NCI-H748 treated with DMSO at 0.1 percent for 48 hours (cell line): ENCODE measurements at places on chromosomes 13 and 19.

- DNase-seq: no peak
Observed at GRCh38 chr19:45564131-45564780, 20.3 kb downstream of the OPA3 start.

GRCh38 chr13:84466461-84466860 lies 584.2 kb upstream of the SLITRK1 start:
- no peak for DNase-seq

DNA sequence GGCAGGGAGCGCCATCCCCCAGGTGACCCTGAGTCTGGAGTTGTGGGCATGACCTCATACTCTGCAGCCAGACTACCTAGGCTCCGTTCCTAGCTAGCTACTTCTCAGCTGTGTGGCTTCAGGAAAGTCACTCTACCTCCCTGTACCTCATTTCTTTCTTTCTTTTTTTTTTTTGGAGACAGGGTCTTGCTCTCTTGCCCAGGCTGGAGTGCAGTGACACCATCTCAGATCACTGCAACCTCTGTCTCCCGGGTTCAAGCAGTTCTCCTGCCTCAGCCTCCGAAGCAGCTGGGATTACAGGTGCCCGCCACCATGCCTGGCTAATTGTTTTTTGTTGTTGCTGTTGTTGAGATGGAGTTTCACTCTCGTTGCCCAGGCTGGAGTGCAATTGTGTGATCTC lies 15.0 kb downstream of the PLIN3 start:
- DNase-seq: no peak

DNA sequence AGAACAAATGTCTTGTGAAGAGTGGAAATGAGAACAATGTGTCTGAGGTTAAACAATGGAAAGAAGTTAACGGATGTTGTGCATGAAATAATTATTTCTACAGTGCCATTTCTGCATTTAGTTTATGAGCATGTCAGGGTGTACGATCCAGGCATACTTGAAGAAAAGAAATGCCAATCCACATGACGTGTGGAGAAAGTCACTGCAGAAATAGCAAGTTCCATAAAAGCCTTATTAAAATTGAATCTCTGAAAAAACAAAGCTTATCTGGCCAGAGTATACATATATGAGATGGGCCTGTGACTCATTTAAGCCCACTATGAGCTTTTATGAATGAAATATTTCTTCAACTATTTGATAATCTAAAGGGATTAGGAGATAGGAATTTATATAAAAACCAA lies 426.1 kb downstream of the EFNB2 start:
- DNase-seq: no peak

DNA sequence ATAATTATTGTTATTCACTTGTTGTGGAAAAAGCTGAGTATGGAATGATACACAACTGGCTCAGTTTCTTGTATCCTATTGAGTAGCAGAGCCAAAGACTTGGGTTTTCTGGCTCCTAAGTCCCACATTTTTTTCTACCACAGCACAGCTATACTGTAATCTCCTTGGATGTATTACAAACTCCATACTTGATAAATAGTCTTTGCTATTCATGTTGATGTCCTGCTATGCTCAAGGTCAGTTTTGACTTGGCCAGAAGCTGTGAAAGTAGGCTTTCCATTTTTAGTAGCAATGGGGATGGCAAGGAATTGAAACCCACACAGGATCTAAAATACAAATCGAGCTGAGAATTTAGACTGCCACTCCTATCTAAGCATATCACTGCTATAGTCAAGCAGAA lies 79.1 kb downstream of the B3GLCT start:
- no peak for DNase-seq

DNA sequence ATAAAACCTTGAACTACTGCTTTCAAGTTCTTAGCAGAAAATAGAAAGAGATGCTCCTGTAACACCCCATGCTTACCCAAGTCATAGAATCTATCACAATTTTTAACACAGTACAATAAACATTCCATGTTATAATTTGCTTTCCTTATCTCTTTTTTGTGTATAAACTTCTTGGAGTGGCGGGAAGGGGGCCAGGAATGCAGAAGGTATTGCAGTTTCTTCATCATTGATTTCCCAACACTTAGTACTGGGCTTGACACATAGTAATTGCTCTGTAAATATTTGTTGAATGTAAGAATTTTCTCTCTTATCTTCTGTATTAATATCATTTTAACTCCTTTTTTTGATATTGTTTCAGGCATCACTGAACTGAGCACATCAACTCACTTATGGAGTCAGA lies 535.8 kb downstream of the KCTD12 start:
- DNase-seq: no peak

DNA sequence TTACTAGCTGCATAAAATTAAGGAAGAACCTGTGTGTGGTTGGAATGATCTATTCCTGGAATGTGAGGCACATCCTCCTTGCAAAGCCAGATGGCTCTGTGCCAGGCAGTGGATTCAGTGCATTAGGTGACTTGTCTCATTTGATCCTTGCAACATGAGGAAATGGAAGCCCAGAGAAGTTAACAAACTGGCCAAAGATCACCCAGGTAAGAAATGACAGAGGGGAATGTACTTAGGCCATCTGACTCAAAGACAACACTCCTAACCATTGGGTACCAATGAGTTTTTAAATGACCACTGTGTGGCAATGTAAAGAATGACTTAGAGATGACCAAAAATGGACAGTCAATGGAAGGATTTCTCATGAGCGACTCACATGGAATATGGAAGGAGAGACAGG lies 114.2 kb upstream of the RXFP2 start:
- no peak for DNase-seq

DNA sequence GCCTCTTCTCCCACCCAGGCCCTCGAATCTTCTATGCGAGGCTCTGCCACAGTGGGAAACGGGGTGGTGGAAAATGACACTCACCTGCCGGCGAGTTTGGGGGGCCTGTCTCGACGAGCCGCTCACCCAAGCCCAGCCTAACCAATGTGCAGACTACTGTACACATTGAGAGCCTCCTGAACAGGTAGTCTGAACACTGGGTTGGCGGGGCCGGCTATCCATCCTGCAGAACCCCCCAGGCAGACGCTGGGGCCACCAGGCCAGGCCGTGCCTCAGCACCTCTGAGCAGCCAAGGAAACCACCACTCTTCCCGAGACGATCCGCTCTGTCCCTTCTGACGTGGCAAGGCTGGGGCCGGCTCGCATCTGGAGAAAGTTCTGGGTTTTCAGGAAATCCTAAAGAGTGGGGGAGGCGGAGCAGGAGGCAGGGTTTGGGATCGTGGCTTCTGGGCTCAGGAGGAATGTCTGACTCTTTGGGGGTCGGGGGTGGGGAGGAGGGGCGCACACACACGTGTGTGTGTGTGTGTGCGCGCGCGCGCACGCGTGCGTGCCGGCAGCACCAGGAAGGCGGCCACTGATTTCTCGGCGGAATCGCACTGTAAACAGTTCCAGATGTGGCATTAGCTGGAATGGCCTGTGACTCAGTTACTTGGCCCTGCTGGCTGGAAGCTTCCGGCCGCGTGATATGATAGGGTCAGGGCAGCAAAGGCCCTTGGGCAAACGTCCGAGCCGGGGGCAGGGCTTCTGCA lies 18.5 kb downstream of the TMED1 start:
- DNase-seq: no peak

- DNase-seq: no peak
Observed at GRCh38 chr13:97971519-97971918, 18.0 kb downstream of the IPO5 start.

GRCh38 chr19:28960986-28961705 lies 251.8 kb downstream of the UQCRFS1 start:
- no peak for DNase-seq

DNA sequence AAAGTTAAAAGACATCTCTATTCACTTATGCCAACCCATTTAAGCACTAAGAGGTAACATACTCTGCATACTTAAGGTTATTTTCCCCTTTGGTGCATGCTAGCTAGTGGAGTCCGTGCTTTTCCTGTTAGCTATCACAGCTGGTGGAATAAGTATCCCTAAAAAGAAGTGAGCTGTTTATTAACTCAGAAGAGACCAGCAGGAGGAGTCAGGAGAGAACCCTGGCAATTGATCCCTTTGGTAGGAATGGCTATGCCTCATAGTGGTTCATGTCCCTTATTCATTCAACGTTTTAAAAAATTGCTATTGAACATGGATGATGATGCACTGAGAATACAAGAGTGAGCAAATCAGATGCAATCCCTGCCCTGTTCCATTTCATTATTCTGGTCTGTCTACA lies 12.4 kb upstream of the NEK5 start:
- no peak for DNase-seq

GRCh38 chr19:45171211-45171623 lies 6.8 kb downstream of the TRAPPC6A start:
- no peak for DNase-seq

- DNase-seq: no peak
Observed at GRCh38 chr13:34863360-34864135, 78.5 kb upstream of the NBEA start.

GRCh38 chr13:110897014-110897413 lies 17.9 kb downstream of the ANKRD10 start:
- DNase-seq: no peak
